Left lung (tissue), 14 donors: ENCODE measurements at places on chromosomes 5 and 9. TPM values are rescaled to one million over a fixed set of nuclear protein-coding genes. Genes with fewer than 3 reads are reported as not detected.

RANBP3L gene
- total RNA-seq: 4.2 TPM

- H3K36me3 ChIP-seq: no peaks in the 10 kb centered on the region
- H3K27ac ChIP-seq: no peak overlapping the region
- no peaks in the 10 kb centered on the region for H3K27me3 ChIP-seq
Observed at GRCh38 chr5:156523607-156524006, 196.6 kb downstream of the SGCD start.

- no peak overlapping the region for H3K27ac ChIP-seq
- H3K36me3 ChIP-seq: no peaks in the 10 kb centered on the region
Observed at GRCh38 chr9:37034938-37035647, 1.0 kb upstream of the PAX5 start.

DNA sequence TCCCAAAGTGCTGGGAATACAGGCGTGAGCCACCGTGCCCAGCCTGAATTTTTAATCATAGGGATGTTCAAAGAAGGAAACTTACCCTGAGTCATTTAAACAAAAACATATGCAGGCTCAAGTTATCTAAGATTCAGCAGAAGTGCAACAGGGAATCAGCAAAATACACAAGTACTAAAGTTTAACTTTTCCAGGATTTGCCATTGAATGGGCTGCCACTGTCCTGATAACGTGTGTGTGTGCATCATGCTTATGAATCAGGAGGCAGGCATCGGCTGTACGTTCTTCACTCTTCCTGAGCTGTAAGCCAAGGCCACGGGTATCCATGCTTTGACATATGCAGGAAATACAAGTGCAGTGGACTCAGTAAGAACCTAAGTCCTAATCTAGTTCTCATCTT, 48.8 kb upstream of the FST start:
- no peak overlapping the region for H3K27ac ChIP-seq
- no peaks in the 10 kb centered on the region for H3K36me3 ChIP-seq
- no peak for DNase-seq
- H3K4me1 ChIP-seq: no peaks in the 10 kb centered on the region

- no peak overlapping the region for H3K27ac ChIP-seq
- H3K27me3 ChIP-seq: no peaks in the 10 kb centered on the region
- DNase-seq: no peak
- no peaks in the 10 kb centered on the region for H3K4me1 ChIP-seq
- no peaks in the 10 kb centered on the region for H3K36me3 ChIP-seq
- no peak overlapping the region for H3K4me3 ChIP-seq
Observed at GRCh38 chr5:171808951-171809350, 23.3 kb downstream of the SMIM23 start.

DNA sequence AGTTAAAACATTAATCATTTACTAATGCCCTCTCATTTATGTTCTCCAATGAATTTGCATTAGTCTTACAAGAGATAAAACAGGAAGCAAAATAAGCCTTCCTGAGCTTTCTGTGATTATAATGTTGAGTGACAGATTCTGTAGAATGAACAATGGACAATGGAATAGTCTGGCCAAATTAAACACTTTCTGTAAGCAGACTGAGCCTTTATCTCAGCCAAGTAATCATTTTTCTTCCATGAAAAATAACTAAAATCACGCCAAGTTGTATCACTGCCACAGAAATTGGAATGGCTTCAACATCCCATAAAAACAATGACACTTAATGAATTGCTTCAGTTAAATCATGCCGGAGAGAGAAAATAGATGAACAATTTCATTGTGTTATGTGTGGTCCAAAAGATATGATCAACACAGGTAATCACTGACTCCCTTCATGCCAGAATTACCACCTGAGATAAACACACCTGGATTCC, 63.0 kb downstream of the TSSK1B start:
- DNase-seq: no peak
- no peaks in the 10 kb centered on the region for H3K36me3 ChIP-seq
- no peaks in the 10 kb centered on the region for H3K4me1 ChIP-seq
- no peak overlapping the region for H3K4me3 ChIP-seq

DNA sequence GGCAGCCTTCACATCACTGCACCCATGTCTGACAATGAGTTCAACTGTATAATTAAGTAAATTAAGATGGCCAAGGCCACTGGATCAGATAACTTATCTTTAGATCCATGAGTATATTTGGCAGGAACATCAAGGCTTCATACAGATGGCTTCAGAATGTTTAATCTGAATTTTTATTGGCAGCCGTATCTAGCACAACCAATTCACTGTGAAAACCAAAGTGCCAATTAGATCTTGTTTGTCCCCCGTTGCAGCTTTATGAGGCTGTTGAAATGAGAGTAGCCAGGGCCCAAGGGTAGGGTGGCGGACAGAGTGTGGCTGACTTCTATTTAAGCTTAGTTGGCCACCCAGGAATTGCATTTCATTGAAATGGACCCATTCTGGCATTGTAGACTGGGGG, 137.7 kb downstream of the SYK start:
- H3K4me1 ChIP-seq: no peaks in the 10 kb centered on the region
- no peak for DNase-seq
- H3K4me3 ChIP-seq: no peak overlapping the region
- H3K27ac ChIP-seq: no peak overlapping the region

GLDC gene
- 3.0 TPM for total RNA-seq

GRCh38 chr9:31719262-31719661, 665.2 kb upstream of the ACO1 start:
- H3K4me3 ChIP-seq: no peak overlapping the region
- no peak overlapping the region for H3K27ac ChIP-seq
- no peaks in the 10 kb centered on the region for H3K27me3 ChIP-seq
- H3K36me3 ChIP-seq: no peaks in the 10 kb centered on the region
- no peak for DNase-seq

- H3K27ac ChIP-seq: no peak overlapping the region
- H3K4me1 ChIP-seq: no peaks in the 10 kb centered on the region
- no peak overlapping the region for H3K4me3 ChIP-seq
- H3K27me3 ChIP-seq: no peaks in the 10 kb centered on the region
Observed at GRCh38 chr9:119216651-119217331, 152.4 kb downstream of the BRINP1 start.

DNA sequence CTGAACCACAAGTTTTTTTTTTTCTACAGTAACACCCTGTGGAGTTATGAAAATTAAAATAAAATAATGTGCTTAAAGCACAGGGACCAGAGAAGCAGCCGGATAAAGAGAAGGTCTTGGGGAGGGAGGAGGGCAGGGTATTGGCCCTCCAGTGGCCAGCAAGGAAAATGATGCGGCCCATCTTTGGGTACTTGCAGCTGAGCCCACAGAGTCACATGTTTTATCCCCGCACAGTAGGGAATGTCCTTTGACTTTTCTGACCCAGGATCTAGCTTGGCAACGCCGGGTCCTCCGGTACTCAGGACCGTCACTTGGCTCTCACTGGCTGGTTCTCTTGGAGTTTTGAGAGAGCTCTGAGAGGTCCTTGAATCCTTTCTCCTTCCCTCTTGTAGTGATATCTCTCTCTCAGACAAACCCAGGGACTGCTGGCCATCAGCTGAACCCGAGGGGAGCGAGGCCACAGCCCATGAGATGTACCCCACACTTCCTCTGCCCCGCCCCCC, 35.3 kb upstream of the HSPA9 start:
- no peaks in the 10 kb centered on the region for H3K36me3 ChIP-seq
- H3K4me3 ChIP-seq: no peak overlapping the region
- H3K27me3 ChIP-seq: no peaks in the 10 kb centered on the region
- no peak overlapping the region for H3K27ac ChIP-seq
- peaks cover 27% of the 10 kb centered on the region for H3K4me1 ChIP-seq

TAF11L5 gene
- total RNA-seq: not detected

DNA sequence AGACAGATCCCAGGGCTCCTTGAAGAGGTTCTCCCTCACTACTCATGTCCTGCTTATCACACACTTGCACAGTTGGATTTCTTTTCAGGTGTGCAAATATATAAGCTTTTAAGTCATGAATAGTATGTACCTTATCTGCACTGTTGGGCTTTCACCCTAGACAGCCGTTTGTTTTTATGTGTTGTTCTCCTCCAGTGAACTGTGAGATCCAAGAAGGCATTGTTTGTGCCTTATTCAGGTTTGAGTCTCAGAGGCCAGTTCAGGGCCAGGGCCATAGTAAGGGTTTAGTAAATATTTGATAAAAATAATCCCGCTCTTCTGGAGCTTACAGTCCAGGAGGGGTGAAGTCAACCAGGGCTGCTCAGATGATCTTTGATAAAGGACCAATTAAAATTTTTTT, 480.0 kb downstream of the TMEM38B start:
- H3K36me3 ChIP-seq: no peaks in the 10 kb centered on the region
- H3K27ac ChIP-seq: no peak overlapping the region
- H3K4me1 ChIP-seq: no peaks in the 10 kb centered on the region
- DNase-seq: no peak

DNA sequence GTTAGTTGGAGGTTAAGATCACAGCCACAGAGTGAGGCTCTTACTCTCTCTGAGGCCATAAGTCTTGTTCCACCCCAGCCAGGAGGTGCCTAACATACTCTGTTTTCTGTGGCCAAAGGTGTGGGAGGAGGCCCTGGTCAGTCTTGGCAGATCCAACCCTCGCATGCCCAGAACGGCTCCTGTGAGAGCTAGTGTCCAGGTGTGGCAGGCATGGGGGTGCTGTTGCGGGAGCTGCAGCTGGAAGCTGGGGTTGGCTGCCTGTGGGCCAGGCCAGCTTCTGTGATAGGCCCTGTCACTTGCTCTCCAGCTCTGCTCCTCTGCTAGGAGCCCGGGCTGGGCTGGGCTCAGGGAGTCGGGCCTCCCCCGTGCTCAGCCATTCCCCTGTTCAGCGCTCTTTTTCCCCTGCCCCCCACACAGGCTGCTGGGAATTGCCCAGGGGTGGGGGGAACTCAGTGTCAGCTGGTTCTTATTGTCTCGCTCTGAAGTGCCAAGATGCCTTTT, 31.6 kb downstream of the IER5L start:
- no peaks in the 10 kb centered on the region for H3K36me3 ChIP-seq
- DNase-seq: no peak
- H3K27me3 ChIP-seq: no peaks in the 10 kb centered on the region
- H3K4me1 ChIP-seq: peaks cover 46% of the 10 kb centered on the region
- peak overlapping the region; percentile 81 for H3K27ac ChIP-seq
- H3K4me3 ChIP-seq: no peak overlapping the region

APBA1 gene
- total RNA-seq: 2.5 TPM

- H3K4me1 ChIP-seq: no peaks in the 10 kb centered on the region
- H3K36me3 ChIP-seq: no peaks in the 10 kb centered on the region
- no peaks in the 10 kb centered on the region for H3K27me3 ChIP-seq
- no peak overlapping the region for H3K27ac ChIP-seq
- DNase-seq: no peak
- H3K4me3 ChIP-seq: no peak overlapping the region
Observed at GRCh38 chr9:126023962-126024361, 276.8 kb downstream of the PBX3 start.

GRCh38 chr9:93479726-93480125, 26.3 kb upstream of the FAM120AOS start:
- no peaks in the 10 kb centered on the region for H3K27me3 ChIP-seq
- H3K4me1 ChIP-seq: peaks cover 4% of the 10 kb centered on the region
- no peak overlapping the region for H3K27ac ChIP-seq
- no peaks in the 10 kb centered on the region for H3K36me3 ChIP-seq
